Brain (organoid and tissue), 16 donors: ENCODE measurements at places on chromosomes 6 and 20.

GRCh38 chr20:4082406-4083097 is 67.2 kb upstream of the RNF24 start:
- DNase-seq = no peak

GRCh38 chr6:14765106-14765505 is 480.8 kb upstream of the JARID2 start:
- no peak for DNase-seq

DNA sequence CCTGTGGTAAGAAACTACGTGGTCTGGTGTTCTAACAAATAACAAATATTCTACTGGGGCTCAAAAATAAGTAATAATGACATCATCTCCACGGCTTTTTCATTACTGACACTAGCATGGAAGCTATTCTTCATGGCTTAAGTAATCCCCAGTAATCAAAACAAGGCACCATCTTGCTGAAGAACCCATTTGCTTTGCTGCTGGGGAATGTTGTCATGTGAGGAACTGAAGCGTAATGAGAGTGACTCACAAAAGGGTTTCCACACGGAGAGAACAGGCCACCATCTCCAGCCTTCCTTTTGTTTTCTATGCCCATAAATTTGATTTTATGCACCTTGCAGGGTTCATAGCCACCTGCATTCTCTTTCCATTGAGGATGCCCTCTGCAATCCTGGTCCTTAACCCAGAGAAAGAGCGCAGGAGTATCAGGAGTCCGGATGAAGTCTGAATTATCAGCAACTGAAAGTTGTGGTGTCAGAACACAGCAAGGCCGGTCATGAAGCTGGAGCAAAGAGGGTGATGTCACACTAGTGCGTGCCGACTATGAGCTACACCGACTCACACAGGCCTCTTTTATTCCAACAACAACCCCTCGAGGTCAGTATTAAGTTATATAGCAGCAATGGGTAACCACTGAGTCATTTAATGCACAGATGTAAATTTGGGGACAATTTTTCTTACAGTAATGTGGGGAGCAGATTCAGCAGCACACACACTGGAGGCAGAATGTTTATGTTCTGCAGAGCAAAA is 173.7 kb upstream of the SSTR4 start:
- no peak for DNase-seq

DNA sequence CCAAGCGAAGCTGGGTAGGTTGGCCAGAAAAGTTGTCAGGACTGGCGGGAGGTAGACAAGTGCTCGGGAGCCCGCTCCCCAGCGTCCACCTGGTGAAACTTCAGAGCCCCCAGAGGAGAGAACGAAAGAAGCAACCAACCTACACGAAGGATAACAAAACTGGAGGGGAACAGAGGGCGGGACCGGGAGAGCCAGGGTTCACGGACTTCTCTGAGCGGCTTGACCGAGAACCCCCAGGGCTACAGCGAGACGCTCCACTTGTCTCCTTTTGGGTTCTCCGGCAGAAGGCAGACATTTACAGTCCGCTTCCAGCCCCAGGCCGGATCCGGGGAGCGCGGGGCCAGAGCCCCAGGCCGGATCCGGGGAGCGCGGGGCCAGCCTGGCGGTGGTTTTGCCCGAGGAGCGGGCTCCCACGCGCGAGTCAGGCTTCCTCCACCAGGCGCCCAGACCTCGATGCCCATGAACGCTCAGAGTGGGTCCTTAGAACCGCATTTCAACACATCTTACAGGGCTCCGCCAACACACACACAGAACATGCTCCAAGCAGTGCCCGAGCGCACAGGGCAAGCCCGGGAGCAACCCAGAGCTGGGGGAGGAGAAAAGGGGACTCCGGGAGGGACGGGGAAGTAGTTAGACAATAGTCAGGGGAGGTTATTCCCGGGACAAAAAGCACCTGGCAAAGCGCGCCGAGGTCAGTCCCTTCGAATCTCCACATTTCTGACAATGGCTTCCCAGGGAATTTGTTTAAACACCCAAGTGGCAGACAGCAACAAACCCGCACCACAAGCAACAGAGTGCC is 1.1 kb downstream of the PTPRK start:
- peak; percentile 59 for DNase-seq

- DNase-seq = no peak
These were observed 58.0 kb downstream of the MYH7B start for GRCh38 chr20:35013421-35014411.

DNA sequence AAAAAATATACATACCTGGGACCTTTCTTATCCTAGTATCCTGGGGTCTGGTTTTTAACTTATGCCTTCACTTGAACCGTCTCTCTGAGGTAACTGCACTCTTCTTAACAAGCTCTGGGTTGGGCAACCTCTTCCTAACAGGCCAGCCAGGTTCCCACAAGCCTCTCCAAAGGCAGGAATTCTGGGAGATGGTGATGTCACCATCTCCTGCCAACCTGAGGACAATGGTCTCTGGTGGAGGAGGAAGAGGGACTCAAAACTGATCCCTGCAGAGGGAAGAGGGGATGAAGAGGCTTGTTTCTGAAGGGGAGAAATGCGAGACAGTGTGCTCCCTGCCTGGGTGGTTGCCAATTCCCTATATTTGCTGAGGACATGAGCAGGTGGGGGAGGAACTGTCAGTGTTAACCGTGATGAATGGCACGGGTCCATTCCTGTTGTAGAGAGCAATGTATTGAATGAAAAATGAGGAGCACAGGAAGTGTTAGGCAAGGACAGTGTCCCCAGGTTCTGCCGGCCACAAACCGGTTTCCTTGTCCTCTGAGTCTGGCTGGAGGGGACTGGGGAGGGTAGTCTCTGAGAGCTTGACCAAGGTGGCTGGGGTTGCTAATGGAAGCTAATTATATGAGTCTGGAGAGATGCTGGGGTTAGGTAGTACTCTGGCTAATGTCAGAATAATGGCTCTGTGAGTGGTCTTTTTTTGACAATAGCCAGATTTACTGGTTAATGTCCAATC is 95.5 kb downstream of the KCNB1 start:
- DNase-seq = peak; percentile 36

- DNase-seq = no peak
These were observed 144.6 kb downstream of the CDKAL1 start for GRCh38 chr6:20678831-20679352.

DNA sequence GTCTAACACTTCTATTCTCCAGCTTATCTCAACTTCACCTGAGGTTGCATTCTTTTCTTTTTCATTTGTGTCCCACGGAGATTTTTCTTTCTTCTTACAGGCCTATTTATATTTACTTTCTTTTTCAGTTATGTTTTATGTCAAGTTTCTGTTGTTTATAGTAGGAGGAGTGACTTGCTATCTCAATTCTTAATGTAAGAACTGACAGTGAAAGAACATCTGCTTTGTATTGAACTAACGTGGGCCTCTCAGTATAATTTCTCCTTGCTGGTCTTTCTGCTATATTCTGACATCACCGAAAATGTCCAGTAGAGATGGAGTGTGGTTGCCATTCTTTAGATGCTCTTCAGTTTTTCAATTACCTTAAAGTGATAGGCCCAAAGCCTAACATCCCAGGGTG is 521.7 kb downstream of the EPM2A start:
- no peak for DNase-seq

DNA sequence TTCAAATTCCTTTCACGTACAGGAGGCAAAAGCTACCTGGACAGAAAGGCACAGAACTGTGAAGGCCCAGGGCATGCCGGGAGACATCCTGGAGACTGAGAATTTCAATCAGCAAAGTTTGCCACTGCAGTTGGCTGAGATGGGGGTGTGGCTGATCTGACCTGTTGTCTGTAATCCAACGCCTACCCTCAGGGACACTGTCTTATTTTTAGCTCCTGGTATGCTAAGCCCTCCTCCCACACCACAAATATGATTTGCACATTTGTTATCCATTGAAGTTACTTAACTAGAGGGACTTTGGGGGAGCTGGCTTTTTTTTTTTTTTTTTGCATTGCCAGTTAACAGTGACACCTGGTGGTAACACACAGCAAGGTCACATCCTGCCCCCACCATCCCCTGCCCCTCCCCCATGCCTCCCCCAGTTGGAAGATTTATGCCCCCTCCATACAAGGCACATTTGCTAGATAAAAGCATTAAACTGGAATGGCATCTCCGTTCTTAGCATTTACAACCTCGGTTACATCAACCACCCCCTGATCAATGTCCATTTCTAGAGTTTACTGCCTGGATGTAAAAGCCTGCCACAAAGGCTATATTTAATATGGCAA is 40.4 kb downstream of the TTI1 start:
- peak; percentile 65 for DNase-seq

DNA sequence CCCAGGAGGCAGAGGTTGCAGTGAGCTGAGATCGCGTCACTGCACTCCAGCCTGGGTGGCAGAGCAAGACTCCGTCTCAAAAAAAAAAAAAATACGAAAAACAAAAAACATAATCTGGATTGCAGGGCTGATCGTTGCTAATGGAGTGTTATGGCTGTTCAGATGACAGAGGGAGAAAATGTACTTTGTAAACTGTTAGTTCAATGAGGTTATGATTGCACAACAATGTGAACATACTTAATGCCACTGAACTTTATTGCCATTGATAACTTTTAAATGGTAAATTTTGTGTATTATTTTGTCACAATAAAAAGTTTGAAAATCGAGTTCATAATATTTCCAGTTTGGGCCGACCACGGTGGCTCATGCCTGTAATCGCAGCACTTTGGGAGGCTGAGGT is 10.5 kb downstream of the C20orf173 start:
- DNase-seq = no peak

DNA sequence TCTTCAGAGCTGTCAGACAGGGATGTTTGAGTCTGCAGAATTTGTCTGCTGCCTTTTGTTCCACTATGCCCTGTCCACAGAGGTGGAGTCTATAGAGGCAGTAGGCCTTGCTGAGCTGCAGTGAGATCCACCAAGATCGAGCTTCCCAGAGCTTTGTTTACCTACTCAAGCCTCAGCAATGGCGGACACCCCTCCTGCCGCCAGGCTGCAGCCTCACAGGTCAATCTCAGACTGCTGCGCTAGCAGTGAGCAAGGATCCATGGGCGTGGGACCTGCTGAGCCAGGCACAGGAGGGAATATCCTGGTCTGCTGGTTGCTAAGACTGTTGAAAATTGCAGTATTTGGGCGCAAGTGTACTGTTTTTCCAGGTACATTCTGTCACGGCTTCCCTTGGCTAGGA is 28.4 kb upstream of the RAB32 start:
- DNase-seq = no peak

- DNase-seq = no peak
These were observed 48.6 kb downstream of the SULF2 start for GRCh38 chr20:47736570-47737152.

- DNase-seq = no peak
These were observed 199.0 kb upstream of the KCNG1 start for GRCh38 chr20:51221791-51222408.

DNA sequence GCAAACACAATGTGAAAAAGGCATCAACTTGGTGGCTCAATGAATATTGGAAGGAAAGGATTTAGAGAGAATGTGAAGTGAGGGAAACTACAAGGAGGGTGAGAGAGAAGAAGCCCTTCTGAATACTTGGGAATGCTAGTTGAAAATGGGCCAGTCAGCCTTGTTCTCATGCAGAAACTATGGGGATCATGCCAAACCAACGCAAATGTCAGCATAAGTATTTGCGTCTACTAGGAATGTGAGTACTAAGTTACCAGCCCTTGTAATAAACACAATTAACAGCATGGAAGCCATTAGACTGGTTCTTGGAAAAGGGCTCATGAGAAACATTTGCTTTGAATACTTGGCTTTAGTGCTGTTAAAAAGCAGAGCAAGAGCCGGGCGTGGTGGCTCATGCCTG is 54.9 kb upstream of the AIG1 start:
- DNase-seq = no peak

- DNase-seq = no peak
These were observed 63.0 kb downstream of the GPR6 start for GRCh38 chr6:110041126-110041525.

DNA sequence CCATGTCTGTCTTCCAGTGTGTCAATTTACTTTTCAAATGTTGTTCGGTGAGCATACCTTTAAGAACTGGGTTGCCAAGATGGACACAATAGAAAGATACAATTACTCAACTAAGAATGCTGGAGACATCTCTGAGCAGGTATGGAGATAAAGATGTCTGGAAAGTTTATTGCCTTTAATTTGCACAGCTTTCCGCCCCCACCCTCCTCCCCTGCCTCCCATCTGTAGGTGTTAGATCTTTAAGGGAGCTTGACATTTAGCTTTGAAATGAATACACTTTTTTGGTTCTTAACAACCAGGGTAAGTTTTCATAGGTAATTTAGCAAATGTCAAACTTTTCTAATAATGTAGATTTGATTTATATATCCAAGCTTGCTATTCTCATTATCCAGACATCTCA is 104.4 kb downstream of the BTBD3 start:
- no peak for DNase-seq

GRCh38 chr6:110652520-110652919 is 162.7 kb downstream of the CDK19 start:
- no peak for DNase-seq

DNA sequence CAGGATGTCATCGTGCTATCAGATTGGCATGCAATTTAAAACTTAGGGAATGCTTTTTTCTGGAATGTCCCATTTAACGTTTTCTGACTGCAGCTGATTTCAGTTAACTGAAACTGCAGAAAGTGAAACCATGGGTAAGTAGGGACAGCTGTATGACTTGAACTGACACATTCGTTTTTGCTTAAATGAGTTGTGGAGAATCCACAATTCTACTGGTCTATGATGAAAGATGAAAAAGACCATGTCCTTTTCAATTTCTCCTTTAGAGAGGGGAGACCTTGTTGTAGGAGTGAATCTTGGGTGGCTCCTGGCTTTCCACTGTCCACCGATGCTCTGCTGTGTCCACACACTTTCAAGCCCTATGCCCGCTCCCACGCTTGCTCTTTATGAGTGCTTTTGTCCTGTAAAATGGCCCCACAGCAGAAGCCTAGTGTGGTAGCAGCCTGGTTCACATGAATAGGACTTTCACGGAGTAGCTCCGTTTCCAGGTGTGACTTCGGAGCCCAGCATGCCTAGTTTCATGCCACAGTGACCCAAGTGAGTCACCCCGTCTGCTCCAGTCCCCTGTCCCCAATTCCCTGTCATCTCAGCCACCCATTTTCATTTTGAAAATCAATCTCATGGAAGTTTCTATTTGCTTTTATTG is 21.9 kb downstream of the DYNLT1 start:
- DNase-seq = no peak

DNA sequence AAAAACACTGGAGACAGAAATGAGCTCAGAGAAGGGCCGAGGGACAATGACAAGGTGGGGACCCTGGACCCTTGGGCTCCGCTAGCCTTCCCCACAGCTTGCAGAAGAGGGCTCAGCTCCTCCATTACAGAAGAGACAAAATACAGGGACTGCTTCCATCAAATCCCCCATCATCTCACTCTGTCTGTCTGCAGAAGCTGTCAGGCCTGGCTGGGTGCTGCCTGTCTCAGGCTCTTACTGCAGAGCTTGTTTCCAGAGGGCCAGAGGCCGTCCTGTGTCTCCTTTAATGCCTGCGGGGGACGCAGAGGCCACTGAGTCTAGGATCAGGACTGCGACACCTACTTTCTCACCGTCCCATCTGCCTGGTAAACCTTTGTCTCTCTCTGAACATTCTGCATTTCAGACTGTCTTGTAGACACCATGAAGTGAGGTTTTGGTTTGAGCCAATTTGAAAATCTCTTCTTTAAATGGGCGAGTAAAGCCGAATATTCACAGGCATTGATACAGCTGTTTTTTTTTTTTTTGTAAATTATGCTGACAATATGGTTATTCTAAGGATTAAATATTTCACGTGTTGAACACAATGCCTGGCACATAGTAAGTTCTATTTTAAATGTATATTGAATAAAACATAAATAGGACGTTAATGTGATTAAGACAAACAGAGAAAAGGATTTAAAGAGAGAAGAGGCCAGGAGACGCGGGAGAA is 28.3 kb downstream of the RNASET2 start:
- no peak for DNase-seq

GRCh38 chr6:123007885-123008284 is 11.8 kb downstream of the CLVS2 start:
- DNase-seq = no peak

- no peak for DNase-seq
These were observed 19.0 kb downstream of the CEP85L start for GRCh38 chr6:118632359-118632758.
